ENCODE measurements at places on chromosomes 6 and 20.

DNA sequence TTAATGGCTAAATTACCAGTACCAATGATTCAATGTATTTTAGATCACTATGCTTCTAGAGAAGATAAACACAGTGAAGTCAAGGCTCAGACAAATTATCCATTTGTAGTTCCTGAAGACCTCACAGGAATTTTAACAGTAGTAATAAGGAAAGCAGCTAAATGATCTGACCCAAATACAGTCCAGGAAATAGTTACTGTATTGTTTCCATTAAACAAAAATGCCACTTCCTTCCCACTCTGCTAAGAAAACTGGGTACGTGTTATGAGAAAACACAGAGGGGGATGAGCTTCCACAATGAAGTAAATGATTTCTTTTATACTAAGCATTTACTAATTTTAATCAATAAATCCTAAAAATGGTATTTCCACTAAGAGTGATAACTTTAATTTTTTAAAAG lies 127.9 kb downstream of the CDK19 start:
- DNase-seq, result no peak

DNA sequence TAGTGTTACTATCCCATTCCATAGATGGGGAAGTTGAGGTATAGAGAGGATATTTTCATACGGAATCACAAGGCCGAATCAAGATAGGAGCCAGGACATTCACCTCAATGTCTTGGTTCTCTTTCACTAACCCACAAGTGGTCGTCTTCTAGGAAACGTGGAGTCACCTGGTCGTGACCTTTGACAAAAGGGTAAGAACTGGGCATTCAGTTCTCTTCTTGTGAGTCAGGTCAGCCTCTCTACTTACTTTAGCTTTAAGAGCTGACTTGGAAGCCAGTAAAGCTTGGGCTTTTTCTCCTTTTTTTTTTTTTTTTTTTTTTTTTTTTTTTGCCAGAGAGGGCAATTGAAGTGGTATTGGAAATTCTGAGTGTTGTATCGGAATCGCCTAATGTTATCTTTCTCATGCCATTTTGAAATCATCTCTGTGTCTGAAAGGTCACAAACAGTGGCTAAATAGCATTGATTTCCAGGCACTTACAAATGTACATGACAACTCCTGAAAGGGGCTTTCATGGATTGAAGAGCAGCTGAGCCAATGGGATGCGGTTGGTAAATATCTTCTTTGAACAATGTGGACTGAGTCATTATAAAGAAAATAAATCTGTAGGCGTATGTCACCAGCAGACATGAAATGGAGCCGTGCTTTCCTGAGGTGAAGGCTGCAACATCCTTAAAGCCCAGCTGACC lies 356.9 kb downstream of the KIF16B start:
- DNase-seq, result no peak

- no peak for DNase-seq
Measured at GRCh38 chr6:3188262-3188661, 30.9 kb upstream of the TUBB2A start.

GRCh38 chr20:26243731-26244130 lies 547.1 kb upstream of the ZNF337 start:
- no peak for DNase-seq

DNA sequence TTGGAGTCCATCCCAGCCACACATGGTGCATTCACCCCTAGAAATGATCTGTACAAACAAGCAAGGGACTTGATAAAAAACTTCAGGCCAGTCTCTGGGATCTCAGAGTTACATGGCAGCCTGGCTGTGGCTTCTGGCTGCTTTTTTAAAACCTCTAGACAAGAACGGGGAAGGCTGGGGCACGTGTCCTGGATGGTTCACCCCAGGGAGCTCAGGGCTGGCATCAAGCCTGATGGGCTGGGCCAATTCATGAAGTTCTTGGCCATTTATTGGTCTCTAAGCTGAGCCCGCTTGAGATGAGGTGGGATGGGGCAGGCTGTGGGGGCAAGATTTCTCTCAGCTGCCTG lies 10.4 kb upstream of the ZFAND3 start:
- DNase-seq, result no peak

DNA sequence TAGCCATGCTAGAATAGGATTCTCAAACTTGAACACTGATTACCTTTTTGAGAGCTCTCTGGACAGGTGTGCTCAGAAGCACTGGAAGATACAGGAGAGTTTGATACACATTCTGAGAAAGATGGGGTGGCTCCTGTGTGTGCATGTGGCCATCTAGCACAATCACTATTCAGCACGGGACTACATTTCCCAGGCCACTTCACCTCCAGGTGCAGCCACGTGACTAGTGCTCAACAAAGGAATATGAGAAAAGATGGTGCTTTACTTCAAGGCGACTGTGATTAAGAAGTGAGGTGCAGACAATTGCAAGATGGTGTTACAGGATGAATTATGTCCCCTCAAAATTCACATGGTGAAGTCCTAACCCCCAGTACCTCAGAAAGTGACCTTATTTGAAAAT lies 103.8 kb downstream of the BACH2 start:
- no peak for DNase-seq

DNA sequence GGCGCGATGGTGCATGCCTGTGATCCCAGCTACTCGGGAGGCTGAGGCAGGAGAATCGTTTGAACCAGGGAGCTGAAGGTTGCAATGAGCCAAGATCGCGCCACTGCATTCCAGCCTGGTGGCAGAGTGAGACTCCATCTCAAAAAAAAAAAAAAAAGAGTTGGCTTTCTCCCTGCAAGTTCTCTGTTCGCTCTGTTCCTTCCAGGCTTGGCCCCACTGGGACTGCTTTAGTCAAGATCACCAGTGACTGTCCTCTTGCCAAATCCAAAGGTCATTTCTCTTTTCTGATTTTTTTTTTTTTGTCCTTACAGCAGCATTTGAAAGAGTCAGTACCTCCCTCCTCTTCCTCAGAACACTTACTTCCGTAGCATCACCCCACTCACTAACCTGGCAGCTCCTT lies 10.8 kb upstream of the GNRH2 start:
- no peak for DNase-seq

DNA sequence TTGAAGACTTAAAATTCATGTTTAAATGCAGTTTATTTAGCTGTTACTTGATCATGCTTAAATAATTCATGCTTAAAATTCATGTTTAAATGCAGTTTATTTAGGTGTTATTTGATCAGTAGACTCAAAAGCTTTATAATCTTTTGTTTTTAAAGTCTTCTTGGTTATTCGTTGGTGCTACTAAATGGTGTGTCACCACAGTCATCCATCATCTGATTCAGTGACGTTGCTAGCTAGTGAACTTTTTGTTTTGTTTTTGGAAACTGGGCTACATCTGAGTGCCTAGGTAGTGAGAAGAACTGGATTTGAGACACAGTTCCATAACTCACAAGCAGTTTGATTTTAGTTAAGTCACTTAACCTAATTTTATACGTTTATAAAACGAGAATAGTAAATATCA lies 20.9 kb downstream of the SCAF8 start:
- no peak for DNase-seq

DNA sequence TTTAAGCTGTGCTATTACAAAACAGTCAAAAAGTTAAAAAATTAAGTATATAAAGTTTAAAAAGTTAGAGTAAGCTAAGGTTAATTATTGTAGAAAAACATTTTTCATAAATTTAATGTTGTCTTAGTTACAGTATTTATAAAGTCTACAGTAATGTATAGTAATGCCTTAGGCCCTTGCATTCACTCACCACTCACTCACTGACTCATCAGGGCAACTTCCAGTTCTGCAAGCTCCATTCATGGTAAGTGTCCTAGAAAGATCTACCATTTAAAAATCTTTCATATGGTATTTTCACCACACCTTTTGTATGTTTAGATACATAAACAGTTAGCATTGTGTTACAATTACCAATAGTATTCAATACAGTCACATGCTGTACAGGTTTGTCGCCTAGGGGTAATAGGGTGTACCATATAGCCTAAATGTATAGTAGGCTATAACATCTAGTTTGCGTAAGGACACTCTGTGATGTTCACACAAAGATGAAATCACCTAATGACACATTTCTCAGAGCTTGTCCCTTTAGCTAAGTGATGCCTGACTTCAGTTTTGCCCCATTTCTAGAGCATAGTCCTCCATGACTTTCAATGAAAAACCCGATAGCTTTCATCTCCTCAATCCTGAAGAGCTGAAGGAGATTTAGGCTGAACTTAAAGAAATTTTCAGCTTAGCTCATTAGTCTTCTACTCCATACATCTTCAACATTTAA lies 14.9 kb upstream of the HLA-DRA start:
- no peak for DNase-seq

- DNase-seq, result no peak
Measured at GRCh38 chr20:37137547-37137946, 41.6 kb upstream of the RPN2 start.

- no peak for DNase-seq
Measured at GRCh38 chr6:85390775-85391174, 59.1 kb upstream of the NT5E start.

DNA sequence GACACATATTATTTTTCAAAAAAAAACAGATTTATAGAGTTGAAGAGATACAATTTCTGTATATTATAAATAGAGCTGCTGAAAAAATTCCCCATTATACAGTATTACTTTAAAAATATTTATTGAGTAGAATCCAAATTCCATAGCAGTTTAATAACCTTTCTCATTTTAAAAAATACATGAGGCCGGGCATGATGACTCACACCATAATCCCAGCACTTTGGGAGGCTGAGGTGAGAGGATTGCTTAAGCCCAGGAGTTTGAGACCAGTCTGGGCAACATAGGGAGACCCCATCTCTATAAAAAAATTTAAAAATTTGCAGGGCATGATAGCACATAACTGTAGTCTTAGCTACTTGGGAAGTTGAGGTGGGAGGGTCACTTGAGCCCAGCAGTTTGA lies 13.0 kb downstream of the ATRN start:
- no peak for DNase-seq

GRCh38 chr6:155387481-155387880 lies 68.2 kb downstream of the NOX3 start:
- DNase-seq, result no peak

DNA sequence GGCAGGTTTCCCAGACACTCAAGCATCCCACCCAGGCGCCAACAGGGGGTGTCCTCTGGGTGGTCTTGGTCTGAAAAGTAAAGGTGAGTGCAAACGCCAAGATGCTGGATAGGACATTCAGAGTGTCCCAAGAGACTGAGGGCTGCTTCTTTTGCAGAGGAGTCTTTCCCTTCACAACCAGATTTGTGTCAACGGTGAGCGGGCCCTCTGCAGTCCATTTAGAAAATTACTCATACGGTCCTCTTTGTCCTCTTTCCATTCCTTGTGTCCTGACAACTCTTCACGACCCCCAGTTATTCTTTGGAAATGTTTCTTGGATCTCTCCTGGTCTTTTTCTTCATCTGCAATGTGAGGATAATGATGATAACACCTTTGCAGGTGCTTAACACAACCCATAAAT lies 257.8 kb downstream of the CDC5L start:
- DNase-seq, result no peak

Measured in T-helper 2 cell (primary cell).